Natural killer cell treated with Interleukin-12 subunit alpha and Interleukin-12 subunit beta and Interleukin-15 and Interleukin-18, amount 100 ng/mL, for 72 hours (primary cell): ENCODE measurements at places on chromosomes 3 and 15.

DNA sequence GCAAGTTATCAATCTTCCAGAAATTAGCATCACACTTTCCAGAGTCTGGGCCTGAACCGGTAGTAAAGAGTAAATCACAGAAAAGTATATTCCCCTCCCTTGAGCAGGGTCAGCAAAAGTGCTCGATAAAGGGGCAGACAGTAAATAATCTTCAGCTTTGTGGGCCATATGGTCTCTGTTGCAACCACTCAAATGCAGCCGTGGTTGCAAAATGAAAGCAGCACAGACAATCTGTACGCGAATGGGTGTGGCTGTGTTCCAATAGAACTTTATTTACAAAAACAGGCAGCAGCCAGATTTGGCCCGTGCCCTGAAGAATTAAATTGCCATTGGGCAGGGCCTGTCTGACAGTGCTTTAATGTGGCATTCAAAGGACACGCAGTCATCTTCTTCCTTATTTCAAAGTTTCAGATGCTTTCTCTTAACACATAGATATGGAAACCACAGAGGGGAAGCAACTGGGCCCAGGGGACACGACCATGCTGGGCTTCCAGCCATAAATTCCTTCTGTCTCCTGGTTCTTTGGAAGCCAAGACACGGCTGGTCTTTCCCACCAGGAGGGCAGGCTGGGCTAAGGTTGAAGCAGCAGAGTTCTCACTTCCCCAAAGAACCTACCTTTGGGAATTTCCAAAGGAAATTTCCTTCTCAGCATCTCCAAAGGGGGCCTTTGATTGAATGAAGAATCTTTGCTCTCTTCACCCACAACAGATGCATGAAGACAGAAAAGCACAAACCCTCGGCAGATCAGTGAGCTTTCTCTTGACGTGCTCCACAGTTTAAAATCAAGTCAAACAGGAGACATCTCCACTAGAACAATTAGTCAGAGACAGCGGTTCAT lies 489.8 kb upstream of the PROK2 start:
- DNase-seq, result no peak

DNA sequence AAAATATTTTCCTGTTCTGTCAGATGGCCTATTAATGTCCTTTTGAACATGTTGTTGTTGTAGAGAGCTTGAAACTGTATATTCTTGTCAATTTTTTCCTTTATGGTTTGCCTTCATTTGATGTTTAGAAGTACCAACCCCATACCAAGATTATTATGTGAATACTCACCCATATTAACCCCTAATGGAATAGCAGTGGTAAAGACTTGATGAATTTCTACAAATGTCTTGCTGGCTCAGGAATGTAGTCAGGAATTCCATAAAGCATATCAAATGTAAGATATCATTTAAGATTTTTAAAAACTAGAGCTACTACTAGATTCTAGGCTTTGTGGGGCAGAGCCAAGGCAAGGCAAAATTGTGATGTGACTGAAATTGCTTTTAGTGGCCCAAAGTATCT lies 30.0 kb downstream of the MYO5A start:
- DNase-seq, result no peak

DNA sequence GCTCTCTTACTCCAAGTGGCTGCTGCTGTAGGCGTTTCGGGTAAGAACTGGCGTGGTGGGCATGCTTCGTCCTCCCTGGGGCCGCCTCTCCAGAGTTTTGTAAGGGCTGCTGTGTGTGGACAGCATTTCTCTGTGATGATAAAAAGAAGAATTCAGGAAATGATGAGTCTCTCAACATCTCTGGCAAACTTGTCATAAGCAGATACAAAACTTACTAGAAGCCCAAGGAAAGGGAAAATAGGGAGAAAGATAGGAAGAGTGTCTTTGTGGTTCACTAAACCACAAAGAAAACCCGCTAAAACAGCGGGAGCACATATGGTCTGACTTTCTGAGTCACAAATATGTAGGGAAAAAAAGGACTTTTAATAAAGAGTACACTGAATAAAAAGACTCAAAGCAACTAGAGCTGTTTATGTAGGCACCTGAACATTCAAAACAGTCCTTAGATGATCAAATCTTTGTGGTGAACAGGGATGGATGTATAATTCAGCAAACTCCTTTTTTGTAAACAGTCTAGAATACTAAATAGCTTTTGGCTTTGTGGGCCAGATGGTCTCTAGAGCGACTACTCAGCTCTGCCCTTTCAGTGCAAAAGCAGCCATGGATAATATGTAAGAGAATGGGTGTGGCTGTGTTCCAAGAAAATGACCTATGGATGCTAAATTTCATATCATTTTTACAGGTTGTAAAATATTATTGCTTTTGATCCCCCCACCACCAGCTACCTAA lies 60.4 kb upstream of the LMOD3 start:
- no peak for DNase-seq

DNA sequence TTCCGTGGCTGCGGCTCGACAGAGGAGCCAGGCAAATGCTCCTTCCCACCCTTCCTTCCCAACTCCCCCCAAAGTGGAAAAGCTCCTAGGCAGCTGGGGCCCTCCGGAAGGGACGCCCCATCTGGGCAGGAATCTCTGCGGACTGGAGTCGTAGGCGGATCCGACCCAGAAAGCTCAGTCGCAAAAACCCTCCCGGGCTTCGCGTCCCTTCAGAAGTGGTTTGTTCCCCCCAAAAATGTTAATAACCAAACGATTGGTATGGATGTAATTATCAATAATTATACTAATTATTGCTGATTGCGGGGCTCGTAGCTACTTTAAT lies 3.8 kb downstream of the RNU6-1 start:
- no peak for DNase-seq

DNA sequence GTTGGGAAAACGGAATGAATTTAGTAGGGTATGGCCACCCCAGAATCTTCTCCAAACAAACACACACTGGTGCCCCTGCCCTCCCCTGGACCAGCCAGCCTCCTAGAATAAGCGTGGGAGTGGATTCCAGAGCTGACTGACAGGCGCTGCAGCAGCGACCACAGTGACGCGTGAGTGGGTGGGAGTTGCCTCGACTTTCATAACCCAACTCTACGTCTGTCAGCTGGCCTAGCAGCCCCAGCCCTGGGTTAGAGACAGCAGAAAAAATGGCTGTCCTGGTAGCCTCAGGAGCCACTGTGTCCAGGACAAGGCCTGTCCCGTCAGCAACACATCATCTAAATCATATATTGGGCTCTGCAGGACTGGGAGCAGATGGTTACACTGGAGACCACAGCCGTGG lies 10.0 kb downstream of the PLA2G4B start:
- DNase-seq, result no peak

GRCh38 chr3:10510086-10510742 lies 4.8 kb upstream of the ATP2B2 start:
- no peak for DNase-seq

GRCh38 chr3:43773273-43774094 lies 82.7 kb downstream of the ABHD5 start:
- no peak for DNase-seq

DNA sequence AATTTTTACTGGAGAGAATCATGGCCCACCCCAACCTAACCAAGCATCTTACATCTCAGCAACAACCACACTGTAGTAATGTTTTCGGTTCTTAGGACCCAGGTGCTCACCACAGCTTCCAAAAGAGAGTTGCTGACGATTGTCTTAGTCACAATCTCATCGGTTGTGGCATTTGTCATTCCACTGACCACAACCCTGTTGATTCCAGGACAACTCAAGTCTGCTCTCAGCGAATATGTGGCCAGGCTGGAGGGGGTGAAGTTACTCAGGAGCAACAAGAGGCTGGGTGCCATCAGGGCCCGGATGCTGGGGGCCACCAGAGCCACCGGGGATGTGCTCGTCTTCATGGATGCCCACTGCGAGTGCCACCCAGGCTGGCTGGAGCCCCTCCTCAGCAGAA lies 25.9 kb downstream of the GALNT15 start:
- no peak for DNase-seq

GRCh38 chr3:60743631-60744164 lies 507.6 kb downstream of the FHIT start:
- no peak for DNase-seq

- DNase-seq, result no peak
Measured at GRCh38 chr15:95286352-95286880, 1044.1 kb upstream of the NR2F2 start.

DNA sequence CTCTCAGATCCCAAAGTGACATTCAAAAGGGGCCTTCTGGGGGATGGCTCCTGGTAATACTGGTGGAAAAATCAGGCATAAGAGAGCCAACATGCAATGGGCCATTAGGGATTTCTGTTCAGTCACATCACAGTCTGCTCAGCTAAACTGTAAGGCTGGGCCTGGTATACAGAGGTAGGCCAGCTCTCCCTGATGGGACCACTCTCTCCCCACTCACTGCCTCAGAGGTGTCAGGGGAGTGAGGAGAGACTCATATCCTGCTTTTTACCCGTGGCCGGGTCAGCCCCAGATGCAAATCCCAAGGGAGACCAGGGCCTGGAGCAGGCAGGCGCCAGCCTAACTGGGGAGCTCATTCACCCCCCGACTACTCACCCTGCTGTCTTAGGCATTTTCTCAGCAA lies 48.1 kb upstream of the TPM1 start:
- DNase-seq, result no peak

DNA sequence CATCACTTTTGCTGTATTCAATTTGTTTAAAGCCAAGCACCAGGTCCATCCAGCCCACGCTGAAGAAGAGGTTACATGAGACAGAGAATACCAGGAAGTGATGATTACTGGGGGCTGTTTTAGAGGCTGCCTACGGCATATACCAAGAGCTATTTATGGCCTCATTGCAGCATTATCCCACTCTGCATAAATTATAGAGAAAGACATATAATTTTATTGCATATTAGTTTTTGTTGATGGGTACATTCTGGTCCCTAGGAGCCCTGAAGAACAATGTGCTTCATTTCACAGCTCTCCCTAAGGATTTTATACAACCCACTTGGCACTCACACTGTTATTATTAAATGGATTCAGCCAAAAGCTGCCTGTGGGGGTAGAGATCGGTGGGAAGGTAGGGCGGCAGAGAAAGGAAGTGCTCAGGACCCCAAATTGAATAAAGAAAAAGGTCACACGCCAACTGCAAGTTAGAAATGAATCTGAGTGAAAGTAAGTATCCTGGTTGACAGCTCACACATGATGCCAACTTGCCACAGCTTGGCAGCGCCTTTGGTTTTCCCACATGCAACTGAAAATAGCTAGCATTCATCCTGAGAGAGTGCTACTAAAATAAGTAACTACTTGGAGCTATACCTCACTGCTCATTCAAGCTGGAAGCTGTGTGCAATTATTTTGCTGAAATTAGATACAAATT lies 73.7 kb downstream of the CCNL1 start:
- DNase-seq, result no peak

DNA sequence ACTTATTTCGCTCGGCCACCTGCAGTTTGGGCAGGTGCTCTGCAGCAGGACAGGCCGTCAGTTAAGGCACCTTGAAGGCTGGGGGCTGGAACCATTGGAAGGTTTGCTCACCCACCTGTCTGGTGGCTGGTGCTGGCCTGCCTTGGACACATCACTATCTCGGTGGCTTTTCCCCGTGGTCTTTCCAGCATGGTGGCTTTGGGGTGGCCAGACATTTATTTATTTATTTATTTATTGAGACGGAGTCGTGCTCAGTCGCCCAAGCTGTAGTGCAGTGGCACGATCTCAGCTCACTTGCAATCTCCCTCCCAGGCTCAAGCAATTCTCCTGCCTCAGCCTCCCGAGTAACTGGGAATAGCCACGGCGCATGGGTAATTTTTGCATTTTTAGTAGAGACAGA lies 11.7 kb downstream of the ISG20 start:
- DNase-seq, result no peak

- DNase-seq, result no peak
Measured at GRCh38 chr3:181687190-181687589, 24.5 kb upstream of the SOX2 start.

DNA sequence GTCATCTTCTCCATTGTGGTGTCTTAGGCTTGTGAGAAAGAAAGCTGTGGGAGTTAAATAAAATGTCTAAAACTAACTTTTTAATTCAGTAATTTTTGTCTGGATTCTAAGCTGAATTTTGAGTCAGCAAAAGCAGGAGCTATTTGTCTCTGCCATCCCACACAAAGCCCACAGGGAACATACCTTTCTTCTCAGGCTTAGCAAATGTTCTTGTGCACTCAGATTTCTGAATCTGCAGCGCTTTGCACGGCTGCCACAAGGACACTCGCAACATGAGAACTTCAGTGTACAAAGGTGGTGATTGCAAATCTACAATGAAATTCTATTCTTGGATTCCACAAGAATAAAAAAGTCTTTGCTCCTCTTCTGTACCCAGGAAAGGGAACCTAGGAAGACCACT lies 88.2 kb upstream of the RNF7 start:
- DNase-seq, result no peak

- DNase-seq, result no peak
Measured at GRCh38 chr3:148146947-148147826, 550.5 kb upstream of the AGTR1 start.

DNA sequence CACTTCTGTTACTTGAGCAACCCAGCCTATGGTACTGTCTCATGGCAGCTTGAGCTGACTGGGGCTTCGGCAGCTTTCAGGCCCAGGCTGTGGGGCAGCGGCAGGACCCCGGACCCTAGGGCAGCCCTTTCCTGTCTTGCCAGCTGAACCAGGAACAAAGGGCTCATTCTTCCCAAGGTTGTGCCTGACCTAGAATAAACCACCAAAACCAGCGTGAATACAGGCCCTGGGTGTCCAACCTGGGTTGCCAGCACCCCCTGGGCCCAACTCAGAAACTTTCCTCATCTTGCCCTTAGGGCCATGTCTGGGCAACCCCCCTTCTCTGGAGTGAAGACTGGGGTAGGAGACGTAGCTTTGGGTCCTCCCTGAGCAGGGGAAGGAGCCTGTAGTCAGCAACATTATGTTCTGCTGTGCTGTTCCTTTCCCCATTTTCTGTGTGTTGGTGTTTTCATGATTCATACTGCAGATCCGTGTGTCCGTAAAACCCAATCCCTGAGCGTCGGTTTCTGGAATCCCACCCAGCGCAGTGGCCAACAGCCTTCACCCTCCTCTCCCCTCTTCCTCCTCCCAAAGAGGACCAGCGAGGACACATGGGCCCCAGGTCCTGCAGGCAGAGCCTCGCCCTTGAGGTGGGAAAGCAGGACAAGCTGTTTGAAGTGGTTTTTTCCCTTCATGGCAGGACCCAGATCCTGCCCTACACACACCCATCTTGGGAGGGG lies 33.5 kb downstream of the TKT start:
- DNase-seq, result no peak

DNA sequence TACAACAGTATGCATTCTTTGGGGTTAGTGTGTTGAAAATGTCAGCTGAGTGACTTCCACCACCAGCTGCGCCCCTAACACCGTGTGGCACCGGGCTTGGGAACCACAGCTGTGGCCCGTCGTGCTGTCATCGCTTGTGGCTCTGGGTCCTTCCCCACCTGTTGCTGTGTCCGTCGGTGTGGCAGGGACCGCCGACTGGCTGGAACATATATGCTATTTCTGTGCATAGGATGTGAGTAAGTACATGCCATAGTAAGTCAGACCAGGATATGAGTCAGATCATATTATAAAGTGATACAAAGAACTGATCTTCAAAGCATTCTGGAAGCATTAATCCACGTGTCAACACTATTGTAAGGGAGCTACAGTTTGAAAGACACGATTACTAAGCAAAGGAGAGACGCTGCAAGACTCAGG lies 31.9 kb downstream of the EHD4 start:
- no peak for DNase-seq

- peak; percentile 26 for DNase-seq
Measured at GRCh38 chr3:141083226-141083625, 32.1 kb downstream of the SPSB4 start.

- peak; percentile 77 for DNase-seq
Measured at GRCh38 chr15:70152070-70152480, 54.4 kb upstream of the TLE3 start.

GRCh38 chr3:30539206-30539605 lies 67.2 kb upstream of the TGFBR2 start:
- no peak for DNase-seq

GRCh38 chr3:106097817-106098435 lies 229.1 kb upstream of the CBLB start:
- no peak for DNase-seq

- DNase-seq, result no peak
Measured at GRCh38 chr3:42005401-42005800, 43.5 kb upstream of the ULK4 start.
